ENCODE measurements at places on chromosomes 6 and 20.

DNA sequence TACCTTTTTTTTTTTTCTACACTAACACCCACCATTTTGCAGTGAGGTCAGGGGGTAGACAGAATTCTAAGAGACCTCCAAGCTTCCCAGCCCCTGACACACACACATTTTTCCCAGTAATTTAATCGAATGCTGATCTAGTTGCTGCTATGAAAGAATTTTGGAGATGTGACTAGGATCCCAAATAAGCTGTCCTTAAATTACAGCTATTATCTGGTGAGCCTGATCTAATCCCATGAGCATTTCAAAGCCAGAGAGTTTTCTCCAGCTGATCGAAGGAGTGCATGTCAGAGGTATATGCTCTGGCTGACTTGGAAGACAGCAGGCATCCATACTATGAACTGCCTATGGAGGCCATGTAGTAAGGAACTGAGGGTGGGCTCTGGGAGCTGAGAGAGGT, 503.8 kb upstream of the MARCKS start:
- DNase-seq, result no peak

- no peak for DNase-seq
These were observed 29.0 kb downstream of the SPTLC3 start for GRCh38 chr20:13037727-13038126.

DNA sequence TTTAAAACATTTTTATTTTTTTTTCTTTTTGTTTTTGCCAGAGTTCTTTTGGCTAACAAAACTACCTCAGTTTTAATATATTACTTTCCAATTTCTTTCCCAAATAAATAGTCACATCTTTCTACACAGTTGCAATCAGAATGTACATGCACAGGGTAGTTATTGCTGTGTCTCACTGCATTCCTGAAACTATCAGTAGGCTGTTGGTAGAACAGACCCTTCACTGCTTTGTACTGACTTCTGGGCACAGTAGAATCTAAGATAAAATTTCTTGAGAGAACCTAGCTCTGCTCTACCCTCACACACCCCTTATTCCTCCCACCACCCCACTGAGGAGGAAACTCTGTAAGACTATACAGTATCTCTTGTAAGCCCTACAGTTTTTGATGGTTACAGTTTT, 19.9 kb downstream of the TPX2 start:
- DNase-seq, result no peak

DNA sequence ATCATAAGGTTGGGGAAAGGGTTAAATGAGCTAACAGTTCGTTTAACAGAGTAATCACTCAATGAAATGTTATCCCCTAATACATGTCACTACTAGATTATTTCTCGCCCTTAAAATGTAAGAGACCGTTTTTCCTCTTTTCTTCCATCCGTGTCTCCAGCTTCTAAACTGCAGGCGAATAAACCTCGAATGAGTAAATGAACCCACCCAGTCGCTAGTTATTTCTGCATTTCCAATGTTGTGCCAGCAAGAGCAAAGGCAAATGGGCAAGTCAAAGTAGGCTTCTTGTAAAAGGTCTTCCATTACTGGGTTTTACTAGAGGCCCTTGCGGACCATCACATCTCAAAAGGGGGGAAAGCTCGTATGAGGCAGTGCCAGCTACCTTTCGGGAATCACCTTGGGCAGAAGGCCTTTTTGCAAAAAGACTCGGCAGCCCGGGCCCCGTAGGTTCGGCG, 400 bp upstream of the SMAP1 start:
- DNase-seq, result no peak

GRCh38 chr6:107657373-107657754, 166.7 kb downstream of the SCML4 start:
- no peak for DNase-seq

GRCh38 chr6:46411456-46412197, 79.6 kb downstream of the RCAN2 start:
- no peak for DNase-seq

DNA sequence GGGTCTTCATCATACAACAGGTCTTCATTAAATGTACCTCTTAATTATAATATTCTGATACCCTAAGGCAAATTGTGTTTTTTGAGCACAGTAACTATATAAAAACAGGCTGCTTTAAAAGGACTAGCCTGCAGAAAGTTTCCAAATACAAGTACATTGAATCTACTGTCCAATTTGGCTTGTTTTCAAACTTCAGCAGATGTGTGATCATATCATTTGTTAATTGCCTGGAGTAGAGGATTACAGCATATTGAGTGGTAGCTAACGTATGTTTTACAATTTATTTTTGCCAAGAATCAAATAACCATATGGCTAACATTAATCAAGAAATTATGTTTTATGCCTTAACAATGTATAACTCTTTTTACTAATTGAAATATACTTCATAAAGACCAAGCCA, 12.6 kb downstream of the TINAG start:
- DNase-seq, result no peak

DNA sequence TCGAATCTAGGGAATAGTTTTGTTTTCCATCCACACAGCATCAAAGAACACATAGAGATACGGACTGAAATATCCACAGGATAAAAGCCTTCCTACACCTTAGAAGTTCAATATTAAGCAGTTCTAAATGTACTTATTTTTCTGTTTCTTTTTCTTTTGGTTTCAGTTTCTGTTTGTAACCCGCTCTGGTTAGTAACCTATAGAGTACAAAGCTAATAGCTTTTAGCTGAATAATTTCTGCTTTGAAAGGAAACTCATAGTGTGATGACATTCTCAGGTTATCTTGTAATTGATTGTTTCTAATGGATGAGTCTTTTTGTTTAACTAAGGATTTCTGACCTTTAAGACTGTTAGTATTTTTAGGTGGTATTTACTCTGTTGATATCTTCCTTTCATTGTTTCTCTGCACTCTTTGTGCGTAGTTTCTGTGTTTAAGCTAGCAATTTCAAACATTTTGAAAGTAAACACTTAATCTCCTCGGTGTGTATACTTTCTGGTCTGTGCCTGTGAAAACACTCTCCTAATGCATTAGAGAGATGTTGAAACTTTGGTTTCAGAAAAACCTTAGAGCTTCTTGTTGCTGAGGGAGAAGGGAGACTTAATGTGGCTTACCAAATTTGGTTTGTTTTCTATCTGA, 385.5 kb downstream of the HDGFL1 start:
- no peak for DNase-seq

DNA sequence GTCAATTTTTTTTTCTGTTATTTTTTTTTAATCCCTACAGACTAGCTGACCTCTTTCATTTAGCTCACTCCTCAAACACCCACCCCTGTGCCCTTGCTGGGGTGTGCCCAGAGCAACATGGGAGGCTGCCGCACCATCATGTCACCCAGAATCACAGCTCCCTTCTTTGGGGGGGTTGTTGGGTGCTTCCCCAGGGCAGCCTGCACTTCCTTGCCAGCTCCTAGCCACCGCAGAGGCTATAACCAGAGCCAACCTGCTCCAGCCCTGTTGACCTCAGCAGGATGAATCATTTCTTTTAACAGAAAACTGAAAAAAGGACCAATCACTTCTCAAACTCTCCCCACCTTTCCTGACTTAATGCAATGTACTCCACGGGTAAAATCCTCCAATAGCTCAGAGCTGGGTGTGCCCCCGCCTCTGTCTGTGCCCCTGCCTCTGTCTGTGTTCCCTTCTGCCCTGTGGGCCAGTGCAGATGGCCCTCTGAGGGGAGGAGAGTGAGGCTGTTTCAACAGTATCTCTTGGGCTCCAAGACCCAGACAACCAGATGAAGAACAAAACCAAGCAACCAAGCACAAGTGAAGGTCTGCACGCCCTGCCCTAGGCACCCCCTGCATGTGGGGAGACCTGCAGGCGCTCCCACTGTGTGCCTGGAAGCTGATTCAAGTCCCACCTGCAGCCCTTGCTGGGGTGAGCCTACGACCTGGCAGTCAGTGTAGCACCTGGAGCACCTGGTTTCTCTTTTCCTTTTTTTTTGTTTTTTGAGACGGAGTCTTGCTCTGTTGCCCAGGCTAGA, 67.7 kb downstream of the PYGB start:
- DNase-seq, result no peak

- no peak for DNase-seq
These were observed 132.4 kb upstream of the RGS17 start for GRCh38 chr6:153263489-153263888.

- DNase-seq, result no peak
These were observed 5.5 kb downstream of the HLA-DPB1 start for GRCh38 chr6:33081098-33081824.

- DNase-seq, result no peak
These were observed 207.8 kb downstream of the TTLL2 start for GRCh38 chr6:167532410-167533288.

DNA sequence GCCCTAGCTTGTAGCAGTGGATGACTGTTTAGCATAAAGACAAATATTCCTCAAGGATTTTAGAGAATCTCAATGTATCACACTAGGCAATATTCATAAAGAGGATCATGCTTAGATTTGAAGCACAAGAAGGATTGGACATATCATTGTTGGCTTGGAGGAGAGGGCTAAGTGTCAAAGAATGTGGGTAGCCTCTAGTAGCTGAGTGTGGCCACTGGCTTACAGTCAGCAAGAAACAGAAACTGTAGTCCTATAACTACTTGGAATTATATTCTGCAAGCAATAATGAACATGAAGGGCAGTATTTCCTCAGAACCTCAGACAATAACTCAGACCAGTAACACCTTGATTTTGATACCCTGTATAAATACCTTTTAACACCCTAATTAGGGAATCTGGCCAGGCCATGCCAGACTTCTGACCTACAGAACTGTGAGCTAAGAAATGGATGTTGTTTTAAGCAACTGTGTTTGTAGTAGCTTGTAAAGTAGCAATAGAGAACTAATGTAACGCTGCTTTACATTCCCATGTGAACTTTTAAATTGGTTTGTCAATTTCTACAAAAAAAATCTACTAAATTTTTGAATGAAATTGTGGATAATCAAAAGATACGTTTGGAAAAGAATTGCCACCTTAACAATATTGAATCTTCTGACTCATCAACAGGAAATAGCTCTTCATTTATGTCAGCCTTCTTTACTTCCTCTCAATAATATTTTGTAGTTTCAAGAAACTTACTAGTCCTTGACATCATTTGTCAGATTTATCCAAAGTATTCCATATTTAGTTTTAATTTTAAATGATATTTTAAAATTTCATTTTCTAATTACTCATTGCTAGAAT, 65.2 kb upstream of the RSPO3 start:
- DNase-seq, result no peak

- no peak for DNase-seq
These were observed 104.9 kb downstream of the TFAP2C start for GRCh38 chr20:56733967-56734366.

- no peak for DNase-seq
These were observed 50.7 kb upstream of the PLEKHG1 start for GRCh38 chr6:150549007-150549406.

DNA sequence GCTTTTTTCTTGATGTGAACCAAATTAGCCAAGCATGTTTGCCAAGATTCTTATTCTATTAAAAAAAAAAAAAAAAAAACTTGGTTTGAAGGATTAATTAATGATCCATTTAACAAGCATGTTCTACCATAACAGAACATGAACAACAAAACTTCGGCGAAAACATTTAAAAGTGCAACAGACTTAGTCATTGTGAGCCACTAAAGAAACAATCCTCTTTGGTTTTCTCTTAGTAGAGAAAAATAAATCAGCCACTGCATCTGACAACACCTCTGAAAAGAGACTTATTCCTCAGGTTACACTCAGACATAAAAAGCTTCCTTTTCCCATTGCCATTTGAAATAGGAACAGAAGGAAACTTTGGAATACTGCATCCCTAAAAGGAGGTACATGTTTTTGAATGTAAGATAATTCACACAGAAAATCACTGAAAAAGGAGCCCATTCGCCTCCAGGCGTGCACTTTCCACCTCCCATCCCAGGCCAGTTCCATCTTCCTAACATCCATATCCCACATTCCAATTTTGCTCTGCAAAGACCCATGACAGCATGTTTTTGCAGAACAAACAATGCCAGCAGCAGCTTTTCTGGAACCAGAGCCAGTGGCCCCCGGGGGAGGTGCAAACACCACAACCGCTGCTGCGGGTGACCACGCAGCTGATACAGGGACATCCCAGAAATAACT, 79.5 kb downstream of the ZMYND8 start:
- DNase-seq, result peak; percentile 28

DNA sequence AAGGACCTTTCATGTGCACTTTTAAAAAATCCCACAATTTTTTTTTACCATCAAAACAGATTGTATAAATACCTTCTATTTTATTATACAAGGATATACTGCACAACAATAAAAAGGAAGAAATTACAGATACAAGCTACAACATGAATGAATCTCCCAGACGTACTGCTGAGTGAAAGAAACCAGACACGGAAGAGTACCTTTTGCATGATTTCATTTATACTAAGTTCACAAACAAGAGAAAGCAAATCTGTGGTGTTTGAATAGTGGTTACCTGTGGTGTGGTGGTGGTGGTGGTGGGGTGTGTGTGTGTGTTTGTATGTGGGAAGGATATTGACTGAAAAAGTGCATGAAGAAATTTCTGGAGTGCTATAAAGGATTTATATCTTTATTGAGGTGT, 6.8 kb upstream of the PLCB4 start:
- DNase-seq, result no peak

- no peak for DNase-seq
These were observed 76.0 kb upstream of the TBC1D7 start for GRCh38 chr6:13404228-13404891.

GRCh38 chr6:15239616-15240364, 6.1 kb upstream of the JARID2 start:
- peak; percentile 11 for DNase-seq

DNA sequence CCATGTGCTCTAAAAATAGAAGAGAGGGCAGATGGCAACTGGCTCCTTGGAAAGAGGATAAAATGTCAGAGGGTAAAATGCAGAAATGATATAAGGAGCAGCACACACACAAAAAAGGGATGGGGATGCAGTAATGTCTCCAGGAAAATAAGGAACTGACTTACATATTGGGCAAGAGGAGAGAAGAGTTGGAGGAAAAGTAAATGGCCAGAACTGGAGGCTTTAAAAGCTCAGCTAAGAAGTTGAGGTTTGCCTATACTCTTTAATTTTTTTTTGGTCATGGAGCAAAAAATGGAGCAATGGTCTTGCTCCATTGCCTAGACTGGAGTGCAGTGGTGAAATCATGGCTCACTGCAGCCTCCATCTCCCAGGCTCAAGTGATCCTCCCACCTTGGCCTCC, 93.7 kb downstream of the SULF2 start:
- no peak for DNase-seq

DNA sequence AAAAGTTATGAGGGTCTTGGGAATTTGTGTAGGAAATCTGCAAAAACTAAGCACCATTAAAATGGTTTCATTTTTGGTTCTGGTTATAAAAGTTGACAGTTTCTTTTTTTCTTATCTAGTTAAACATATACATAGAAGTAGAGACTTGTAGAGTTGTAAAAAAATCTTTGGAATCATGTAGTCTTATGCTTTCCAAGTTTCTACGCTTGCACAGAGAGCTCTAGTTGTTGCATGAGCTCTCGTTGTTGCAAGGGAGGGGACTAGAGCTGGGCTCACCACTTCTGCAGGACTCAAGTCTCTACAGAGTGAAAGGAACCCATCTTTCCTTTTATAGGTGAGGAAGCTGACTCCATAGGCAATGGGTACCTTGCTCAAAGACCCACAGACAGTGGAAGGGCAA, 21.6 kb upstream of the CCN2 start:
- no peak for DNase-seq

GRCh38 chr6:108877046-108877751, 29.0 kb downstream of the ARMC2 start:
- DNase-seq, result no peak

GRCh38 chr6:53433261-53433950, 84.7 kb upstream of the ELOVL5 start:
- no peak for DNase-seq

- DNase-seq, result no peak
These were observed 90.5 kb upstream of the VGLL2 start for GRCh38 chr6:117174835-117175360.
